DND-41 (cell line): ENCODE measurements at places on chromosomes 3 and 15.

DNA sequence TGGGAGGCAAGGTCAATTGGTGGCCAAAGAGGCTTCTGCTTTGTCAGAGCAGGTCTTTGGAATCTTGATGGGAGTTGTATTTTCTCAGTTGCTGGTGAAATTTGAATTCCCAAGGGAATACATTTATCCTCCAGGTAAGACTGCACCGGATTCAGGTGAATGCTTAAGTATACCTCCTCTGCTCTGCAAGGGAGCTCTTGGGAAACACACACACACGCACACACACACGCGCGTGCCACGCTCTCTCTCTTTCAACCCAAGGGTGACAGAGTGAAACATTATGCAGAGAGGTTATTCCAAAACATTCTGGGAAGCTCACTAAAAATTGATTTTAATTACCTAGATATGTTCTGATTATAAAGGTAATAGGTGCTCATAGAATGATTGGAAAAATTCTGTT is 33.7 kb downstream of the ST6GAL1 start:
- DNase-seq = no peak

DNA sequence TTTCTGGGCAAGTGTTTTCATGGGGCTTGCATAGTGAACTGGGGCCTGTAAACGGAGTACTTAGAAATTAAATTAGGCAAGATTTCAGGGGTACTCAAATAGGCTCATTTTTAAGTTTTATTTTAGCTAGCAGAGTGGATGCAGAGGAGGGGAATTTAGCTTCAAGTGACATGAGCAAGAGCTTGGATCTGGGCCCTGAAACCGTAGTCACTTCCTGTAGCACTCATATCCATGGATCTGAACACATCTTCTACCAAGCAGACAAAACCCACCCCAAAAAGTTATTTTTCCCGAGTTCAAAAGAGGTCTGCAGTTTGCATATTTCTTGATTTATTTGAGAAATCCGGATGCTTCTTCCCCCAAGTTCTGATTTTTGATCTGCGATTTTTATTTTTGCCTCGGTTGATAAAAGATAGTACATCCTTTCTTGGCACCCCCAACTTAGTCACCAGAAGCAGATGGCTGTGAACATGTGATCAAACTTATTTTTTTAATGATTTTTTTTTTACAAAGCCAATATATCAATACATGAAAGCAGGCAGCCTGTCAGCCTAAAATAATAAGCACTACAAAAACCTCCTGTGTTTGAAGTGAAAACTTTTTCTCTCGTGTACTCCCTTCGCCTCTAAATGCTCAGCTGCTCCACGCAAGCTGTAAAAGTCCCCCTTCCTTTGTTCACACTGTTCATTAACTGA is 36.6 kb upstream of the STT3B start:
- no peak for DNase-seq

DNA sequence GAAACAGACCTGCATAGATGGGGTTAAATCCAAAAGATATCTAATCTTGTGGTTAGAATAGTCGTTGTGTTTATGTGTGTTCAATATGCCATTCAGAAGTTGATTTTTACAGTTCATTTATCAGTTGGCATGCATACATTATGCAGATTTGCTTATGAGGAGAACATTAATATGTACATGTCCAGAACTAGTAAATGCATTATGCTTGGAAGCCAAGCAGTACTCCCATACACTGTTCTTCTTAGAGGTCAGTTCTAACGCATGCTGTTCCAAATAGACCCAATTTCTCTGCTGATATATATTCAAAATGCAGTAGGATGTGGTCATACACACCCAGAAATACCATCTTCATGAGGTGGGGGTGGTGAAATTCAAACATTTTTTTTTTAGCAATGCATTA is 956 bp downstream of the FGF12 start:
- no peak for DNase-seq

DNA sequence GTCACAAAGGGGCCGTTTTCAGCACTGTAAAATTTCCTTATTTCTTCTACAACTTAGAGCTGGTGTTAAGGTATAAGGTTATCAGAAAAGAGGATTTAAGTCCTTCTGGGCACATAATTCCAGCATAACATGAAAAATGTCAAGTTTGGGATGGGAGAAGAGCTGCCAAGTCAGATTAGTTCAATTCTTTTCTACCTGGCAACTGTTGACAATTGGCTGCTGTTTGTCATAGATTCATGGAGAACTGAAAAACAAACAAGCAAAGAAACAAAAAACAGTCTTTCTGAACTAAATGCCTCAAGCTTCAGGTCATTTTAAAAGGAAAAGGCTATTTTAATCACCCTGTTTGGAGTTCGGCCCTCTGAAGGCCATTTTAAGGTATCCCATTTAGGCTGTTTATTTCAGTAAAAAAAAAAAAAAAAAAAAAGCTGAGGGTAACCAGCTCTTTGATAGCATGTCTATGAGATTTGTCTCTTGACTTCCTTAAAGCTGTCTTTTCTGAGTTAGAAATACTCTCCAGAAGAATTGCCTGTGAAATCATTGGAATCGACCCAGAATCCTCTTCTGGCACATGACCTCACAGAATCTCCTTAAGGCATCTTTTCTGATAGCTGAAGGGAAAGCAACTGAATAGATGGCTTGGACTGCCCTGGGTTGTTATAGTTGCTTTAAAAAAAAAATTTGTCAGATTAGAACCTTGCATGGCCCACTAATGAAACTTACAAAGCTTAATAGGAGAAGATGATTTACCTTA is 173.3 kb downstream of the SEMA6D start:
- no peak for DNase-seq

DNA sequence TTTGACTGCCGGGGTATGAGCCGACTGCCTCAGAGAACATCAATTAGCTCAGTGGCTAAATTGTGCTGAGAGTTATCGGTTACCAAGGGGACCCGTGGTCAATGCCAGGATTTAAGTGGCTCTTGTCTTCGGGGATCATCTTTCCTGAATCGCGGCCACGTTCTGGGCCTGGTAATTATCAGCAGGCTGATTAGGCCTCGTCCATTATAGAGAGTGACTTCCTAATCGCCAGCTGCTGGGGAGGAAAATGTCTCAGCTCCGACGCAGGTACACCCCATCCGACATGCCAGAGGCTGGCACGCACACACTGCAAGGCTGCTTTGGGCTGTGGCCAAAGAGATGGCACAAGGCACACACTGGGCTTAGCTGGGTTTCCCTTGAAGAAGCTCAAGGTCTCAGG is 10.6 kb downstream of the TRH start:
- no peak for DNase-seq

DNA sequence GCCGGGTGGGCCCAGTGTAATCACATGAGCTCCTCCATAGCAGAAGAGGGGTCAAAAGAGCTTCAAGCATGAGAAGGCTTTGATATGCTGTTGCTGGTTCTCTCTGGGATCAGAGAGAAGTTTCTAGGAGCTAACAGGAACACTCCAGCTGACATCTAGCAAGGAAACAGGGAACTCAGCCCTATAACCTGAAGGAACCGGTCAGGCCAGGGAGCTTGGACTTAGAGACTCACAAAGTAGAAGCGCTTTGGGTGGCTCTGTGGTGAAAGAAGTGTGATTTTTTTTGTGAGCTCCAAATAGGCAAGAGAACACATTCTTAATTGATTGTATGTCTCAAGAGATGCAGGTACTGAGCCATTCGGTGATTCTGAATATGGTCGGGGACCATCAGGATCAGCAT is 26.2 kb upstream of the EPHB1 start:
- no peak for DNase-seq

- peak; percentile 27 for DNase-seq
Observed at GRCh38 chr15:63752075-63752684, 81.6 kb downstream of the HERC1 start.
